CD4-positive, alpha-beta T cell (primary cell): ENCODE measurements at places on chromosomes 3 and 15. TPM values are rescaled to one million over a fixed set of nuclear protein-coding genes. Genes with fewer than 3 reads are reported as not detected.

DNA sequence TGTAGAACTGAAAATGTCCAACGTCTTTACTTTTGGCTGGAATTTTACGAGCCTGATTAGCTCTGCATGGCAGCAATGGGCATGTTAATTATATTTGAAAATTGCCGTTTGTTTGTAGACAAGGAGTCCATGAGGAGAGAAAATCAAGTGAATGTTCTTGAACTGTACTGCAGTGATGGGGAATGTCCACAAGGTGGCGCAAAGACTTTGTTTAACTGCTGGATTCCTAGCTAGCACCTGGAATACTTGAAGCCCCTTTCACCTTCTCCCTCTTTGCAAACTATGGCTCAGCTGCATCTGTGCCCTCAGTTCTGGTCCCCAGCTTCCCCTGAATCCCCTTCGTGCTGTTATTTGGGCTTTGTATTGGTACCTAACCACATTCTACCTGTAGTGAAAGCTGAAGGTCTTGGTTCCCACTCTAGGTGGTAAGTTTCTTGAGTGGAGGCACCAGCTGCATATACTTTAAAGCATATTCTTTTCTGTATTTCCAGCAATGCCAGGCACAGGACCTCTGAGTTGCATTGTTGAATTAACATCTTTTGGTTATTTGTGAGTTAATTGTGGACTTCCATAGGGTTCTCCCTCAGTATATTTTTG, 25.3 kb downstream of the EXOG start:
- no peaks in the 10 kb centered on the region for H3K27me3 ChIP-seq
- H3K4me3 ChIP-seq: no peak overlapping the region
- peak; percentile 64 for DNase-seq
- no peak overlapping the region for H3K27ac ChIP-seq
- peaks cover 16% of the 10 kb centered on the region for H3K4me1 ChIP-seq

KBTBD13 gene
- not detected for total RNA-seq

LHFPL4 gene
- total RNA-seq: not detected

ACVR2B gene
- 3.6 TPM for total RNA-seq

ST3GAL6 gene
- total RNA-seq: 0.45 TPM

ALDH1A3 gene
- total RNA-seq: not detected

DNA sequence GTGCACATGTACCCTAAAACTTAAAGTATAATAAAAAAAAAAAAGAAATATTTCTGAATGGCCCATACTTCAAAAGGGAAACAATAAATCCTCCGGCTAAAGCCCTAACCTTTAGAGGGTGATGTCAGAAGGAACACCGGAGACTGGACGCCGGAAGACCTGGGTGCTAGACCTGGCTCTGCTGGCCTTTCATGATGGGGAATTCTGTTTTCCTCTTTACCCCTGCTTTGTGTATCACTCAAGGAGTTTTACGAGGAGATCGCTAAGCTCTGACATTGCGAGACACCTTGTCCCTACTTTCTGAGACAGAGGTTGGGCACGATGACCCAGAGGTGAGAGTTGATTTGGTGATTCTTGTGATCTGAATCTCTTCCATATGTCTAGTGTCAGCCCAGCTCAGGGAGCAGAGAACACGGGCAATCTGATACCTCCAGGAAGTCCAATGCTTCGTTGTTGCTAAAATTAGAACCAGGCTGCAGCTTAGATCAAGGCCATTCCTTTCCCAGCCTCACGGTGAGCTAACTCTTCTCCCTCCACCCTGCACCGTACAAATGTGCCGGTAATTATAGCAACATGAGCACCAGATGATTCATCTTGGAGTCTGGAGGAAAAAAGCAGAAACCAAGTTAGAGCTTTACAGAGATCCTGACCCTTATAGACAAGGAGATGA, 42.0 kb upstream of the CFAP161 start:
- no peaks in the 10 kb centered on the region for H3K4me1 ChIP-seq
- H3K27ac ChIP-seq: no peak overlapping the region
- H3K4me3 ChIP-seq: no peak overlapping the region

- H3K27ac ChIP-seq: no peak overlapping the region
- H3K4me1 ChIP-seq: no peaks in the 10 kb centered on the region
- no peak overlapping the region for H3K4me3 ChIP-seq
- peaks cover 6% of the 10 kb centered on the region for H3K27me3 ChIP-seq
Measured at GRCh38 chr3:134827213-134827612, 32.2 kb downstream of the EPHB1 start.

GRCh38 chr3:69294014-69294766, 91.7 kb downstream of the FRMD4B start:
- no peaks in the 10 kb centered on the region for H3K36me3 ChIP-seq

GPR171 gene
- total RNA-seq: 16.7 TPM

DNA sequence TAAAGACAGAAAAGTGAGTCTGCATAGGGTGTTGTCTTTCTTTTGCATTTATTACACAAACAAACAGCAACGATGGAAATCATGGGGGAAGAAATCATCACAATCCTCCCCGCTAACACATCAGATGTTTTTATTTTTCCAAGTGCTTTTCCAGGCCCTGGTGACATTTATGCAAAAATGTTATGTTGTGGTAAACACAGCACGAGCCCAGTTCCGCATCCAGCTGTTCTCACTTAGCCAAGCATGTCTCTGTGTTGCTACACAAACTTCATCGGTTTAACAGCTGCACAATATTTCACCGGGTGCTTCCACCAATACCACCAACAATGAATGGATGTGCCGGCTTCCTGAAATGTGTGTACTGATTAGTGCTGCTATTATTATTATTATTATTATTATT, 53.7 kb upstream of the ABHD17C start:
- H3K4me1 ChIP-seq: no peaks in the 10 kb centered on the region
- H3K27ac ChIP-seq: no peak overlapping the region
- DNase-seq: no peak
- no peaks in the 10 kb centered on the region for H3K36me3 ChIP-seq
- H3K4me3 ChIP-seq: no peak overlapping the region

GRCh38 chr3:6060251-6060650, 800.7 kb upstream of the GRM7 start:
- H3K27me3 ChIP-seq: no peaks in the 10 kb centered on the region
- no peak overlapping the region for H3K27ac ChIP-seq
- DNase-seq: no peak
- H3K4me1 ChIP-seq: no peaks in the 10 kb centered on the region
- no peaks in the 10 kb centered on the region for H3K36me3 ChIP-seq

DNA sequence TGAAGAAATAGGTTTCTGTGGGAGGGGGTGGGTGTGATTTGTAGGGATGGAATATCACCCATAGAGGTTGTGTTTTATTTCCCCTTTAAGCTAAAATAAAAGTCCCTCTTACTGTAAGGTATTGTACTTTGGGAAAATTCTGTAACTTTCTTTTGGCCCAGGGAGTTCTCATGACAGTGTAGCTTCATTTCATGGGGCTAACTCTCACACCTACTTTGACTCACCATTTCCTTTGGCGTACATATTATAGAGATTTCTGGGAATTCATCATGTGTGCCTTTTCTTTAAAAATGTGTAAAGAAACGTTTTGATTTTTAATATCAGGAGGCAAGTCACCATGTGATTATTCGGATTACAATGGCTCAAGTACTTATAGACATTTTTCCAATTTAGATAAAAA, 477.7 kb upstream of the CFAP20DC start:
- no peaks in the 10 kb centered on the region for H3K36me3 ChIP-seq
- no peak overlapping the region for H3K27ac ChIP-seq
- no peaks in the 10 kb centered on the region for H3K27me3 ChIP-seq
- H3K4me3 ChIP-seq: no peak overlapping the region
- no peaks in the 10 kb centered on the region for H3K4me1 ChIP-seq
- no peak for DNase-seq

- peak overlapping the region; percentile 55 for H3K27ac ChIP-seq
- peak; percentile 7 for DNase-seq
- no peak overlapping the region for H3K4me3 ChIP-seq
- H3K4me1 ChIP-seq: peaks cover 87% of the 10 kb centered on the region
Measured at GRCh38 chr15:77001966-77002365, 7.0 kb downstream of the PSTPIP1 start.

GRCh38 chr3:115698851-115699591, 75.7 kb downstream of the GAP43 start:
- no peak overlapping the region for H3K27ac ChIP-seq
- H3K4me1 ChIP-seq: no peaks in the 10 kb centered on the region
- DNase-seq: no peak
- H3K4me3 ChIP-seq: no peak overlapping the region
- no peaks in the 10 kb centered on the region for H3K27me3 ChIP-seq

CHRNB4 gene
- not detected for total RNA-seq

DNA sequence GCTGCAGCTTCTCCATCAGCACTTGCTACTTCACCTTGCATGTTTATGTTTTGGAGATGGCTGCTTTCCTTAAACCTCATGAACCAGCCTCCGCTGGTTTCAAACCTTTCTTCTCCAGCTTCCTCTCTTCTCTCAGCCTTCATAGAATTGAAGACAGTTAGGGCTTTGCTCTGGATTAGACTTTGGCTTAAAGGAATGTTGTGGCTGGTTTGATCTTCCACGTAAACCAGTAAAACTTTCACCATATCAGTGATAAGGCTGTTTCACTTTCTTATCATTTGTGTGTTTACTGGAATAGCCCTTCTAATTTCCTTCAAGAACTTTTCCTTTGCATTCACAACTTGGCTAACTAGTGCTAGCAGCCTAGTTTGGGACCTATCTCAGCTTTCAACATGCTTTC, 11.7 kb upstream of the GNAT1 start:
- H3K27me3 ChIP-seq: no peaks in the 10 kb centered on the region
- no peak for DNase-seq
- H3K36me3 ChIP-seq: no peaks in the 10 kb centered on the region
- no peaks in the 10 kb centered on the region for H3K4me1 ChIP-seq

DNA sequence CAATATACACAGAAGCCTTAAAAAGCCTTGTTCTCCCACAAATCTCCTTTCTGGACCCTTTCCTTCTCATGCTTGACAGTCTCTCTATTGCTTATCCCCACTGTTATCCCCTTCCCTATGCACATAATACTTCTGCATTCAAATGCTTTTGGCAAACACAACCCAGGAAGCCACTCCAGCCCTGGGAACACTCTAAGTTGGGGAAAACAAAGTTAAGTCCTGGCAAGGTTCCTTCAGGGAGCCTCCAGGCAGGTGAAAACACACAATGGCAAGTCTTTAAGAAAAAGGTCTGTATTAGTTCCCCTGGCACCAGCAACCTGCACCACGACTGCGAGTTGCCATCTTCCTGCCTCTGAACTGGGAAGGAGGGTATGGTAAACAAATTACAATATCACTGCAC, 19.7 kb upstream of the GANC start:
- DNase-seq: no peak
- no peaks in the 10 kb centered on the region for H3K27me3 ChIP-seq
- no peak overlapping the region for H3K4me3 ChIP-seq
- no peak overlapping the region for H3K27ac ChIP-seq
- peaks cover 44% of the 10 kb centered on the region for H3K36me3 ChIP-seq
- no peaks in the 10 kb centered on the region for H3K4me1 ChIP-seq

CRYGS gene
- total RNA-seq: 2.3 TPM
